ENCODE measurements at places on chromosomes 3 and 15.
A peak's percentile ranks its signal among the peaks of the same experiment; 100 is the strongest.

GRCh38 chr3:179666436-179667035 lies 13.7 kb downstream of the USP13 start:
- no peak for DNase-seq

DNA sequence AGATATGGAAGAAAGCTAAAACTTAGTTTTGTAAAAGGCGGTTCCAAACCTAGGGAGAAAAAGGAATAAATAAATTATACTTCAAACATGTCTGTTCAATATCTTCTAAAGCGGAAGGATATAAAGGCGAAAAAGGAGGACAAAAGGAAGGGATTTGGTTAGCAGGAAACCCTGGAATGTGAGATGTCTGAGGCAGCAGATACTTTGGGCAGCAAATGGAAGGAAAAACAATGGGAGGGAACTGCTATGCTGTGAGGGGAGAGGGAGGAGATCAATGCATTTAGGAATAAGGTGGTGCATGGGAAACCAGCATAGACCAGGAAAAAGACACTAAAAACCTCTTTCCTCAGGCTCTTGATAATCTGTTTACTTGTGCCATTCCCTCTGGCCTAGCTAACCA lies 120.8 kb downstream of the DNAH12 start:
- DNase-seq = no peak

DNA sequence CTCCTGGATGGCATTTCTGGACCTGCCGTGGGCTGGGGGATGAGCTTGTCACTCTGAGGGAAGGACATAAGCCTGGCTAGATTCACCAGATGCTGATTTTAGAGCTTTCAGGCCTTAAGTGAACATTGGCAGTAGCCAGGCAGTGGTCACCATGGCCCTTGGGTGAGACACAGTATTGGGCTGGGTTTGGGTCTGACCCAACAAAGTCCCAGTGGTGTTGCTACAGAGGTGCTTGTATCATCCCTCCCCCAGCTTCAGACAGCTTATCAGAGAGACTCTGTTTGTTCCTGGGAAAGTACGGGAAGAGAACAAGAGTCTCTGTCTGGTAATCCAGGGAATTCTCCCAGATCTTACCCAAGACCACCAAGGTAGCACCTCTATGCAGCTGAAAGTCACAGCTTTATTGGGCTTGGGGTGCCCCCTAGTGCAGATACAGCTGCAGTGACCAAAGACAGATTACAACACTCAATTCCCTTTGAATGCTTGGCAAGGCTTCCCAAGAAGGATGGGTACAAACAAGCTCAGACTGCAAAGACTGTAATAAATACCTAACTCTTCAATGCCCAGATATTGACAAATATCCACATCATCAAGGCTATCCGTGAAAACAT lies 9.8 kb upstream of the RUVBL1 start:
- peak; percentile 22 for DNase-seq

DNA sequence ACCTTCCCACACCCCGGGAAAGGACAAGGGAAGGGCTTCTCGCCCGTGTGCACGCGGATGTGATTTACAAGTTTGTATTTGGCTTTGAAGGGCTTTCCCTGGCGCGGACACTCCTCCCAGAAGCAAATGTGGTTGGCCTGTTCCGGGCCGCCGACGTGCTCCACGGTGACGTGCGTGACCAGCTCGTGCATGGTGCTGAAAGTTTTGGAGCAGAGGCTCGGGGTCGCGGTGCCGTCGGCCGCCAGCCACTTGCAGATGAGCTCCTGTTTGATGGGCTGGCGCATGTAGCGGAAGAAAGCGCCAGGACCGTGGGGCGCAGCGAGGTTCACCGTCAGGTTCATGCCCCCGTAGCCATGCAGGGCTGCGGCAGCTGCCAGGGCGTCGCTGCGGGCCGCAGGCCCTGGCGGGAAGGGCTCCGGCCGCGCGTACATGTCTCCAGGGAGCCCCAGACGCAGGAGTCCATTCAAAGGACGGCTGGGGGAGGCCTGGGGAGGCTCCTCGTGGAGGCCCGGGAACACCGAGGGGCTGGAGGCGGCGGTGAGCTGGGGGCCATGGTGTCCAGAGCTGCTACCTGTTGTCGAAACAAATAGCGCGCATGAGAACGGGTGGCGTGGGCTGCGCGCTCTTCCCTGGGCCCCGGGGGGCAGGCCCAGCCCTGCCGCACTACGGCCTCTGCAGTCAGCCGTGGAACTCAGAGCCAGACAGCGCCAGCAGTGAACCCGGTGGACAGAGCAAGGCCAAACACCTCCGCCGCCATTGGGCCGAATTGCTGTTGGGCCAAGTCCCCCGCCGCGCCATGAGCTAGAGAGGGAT lies 10.2 kb downstream of the ZIC4 start:
- no peak for DNase-seq

GRCh38 chr3:195866686-195867511 lies 41.5 kb downstream of the TNK2 start:
- DNase-seq = no peak

DNA sequence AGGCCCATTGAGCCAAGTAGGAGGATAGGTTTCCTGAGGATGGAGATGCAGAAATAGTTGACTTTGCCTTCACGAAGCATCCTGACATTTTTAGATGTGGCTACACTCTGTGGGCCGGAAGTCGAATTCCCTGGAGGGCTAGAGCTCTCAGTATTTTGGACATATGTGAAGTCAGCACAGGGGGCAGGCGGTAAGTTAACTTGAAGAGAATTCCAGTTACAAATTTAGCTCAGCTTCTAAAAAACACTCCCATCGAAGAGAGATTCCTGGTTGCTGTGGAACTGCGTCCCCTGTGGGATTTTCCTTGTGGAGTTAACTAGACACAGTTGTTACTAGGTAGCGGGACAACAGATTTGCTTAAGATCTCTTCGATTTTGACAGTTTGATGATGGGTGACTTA lies 161.9 kb upstream of the RGMA start:
- no peak for DNase-seq

GRCh38 chr3:52483577-52484381 lies 11.4 kb upstream of the STAB1 start:
- DNase-seq = no peak

DNA sequence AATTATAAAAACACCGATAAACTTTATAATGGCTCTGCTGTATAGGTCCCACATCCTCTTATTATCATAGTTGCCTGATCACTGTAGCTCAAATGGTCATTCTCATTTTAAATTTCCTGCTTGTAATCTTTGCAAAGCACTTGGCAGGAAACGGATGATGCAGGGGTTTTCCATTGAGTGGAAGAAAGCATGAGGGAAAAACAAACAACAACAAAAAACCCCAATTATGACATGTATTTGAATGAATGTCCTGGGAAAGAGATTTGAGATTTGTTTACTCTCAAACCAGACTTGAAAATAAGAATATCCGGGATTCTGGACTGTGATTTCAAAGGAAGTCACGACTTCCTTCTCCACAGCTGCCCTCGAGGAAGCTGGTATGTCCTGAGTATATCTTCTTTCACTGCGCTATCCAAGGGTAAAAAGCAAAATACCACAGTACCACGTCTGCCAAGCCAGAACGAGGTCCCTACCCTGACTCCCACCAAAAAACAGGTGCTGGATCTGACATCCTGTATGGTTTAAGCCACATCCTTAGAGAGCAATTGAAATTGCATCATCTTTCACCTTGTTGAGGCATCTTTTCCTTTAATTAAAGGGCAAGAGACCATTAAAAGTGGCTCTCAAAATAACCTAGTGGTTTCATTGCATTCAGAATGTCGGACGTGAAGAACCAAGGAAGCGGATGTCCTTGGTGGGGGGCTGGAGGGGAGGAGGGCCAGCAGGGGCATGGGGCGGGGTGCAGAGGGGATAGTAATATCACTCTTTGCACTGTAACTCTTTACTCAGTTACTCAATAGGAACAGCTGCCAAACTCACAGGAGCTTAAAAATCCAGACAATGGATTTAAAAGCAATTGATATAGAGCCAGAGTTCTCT lies 13.5 kb upstream of the TIPIN start:
- DNase-seq = no peak

- DNase-seq = no peak
Measured at GRCh38 chr3:39920271-39920670, 110.9 kb downstream of the MYRIP start.

- DNase-seq = no peak
Measured at GRCh38 chr15:98802187-98802586, 153.8 kb downstream of the IGF1R start.

- no peak for DNase-seq
Measured at GRCh38 chr15:79115986-79116665, 25.5 kb upstream of the RASGRF1 start.

DNA sequence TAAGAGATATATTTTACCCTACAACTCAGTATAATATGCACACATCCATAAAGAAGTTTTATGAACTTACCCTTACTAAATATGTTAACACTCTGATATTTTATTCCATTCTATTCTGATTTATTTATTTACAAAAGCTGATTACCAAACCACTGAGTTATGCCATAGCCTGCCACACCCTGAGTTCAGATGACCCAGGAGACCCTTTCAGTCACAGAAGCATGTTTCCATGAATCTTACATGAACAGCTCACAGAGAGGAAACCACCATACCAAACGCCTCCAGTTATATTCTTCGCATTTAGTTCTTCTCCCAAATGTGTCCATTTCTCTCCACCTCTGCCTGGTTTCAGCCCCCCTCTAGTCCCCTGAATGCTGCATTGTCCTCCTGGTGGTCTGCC lies 103.5 kb downstream of the SEMA5B start:
- no peak for DNase-seq

DNA sequence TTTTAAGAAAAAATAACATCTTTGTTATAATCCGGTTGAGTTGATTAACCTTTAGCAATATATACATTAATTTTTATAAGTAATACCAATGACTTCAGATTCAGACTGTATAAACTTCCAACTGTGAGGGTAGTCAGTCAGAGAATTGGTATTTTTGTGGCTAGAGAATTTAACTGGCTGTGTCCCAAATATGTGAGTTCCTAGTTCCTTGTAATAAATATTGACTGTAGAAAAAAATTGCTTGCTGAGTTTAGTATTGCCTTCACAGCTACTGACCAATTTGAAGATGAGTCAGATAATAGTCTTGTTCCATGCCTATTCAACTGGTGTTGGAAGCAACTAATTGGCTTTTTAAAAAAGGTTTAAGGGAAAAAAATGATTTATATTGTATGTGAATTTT lies 210.8 kb downstream of the GAP43 start:
- no peak for DNase-seq

- DNase-seq = no peak
Measured at GRCh38 chr15:100598655-100599054, 3.3 kb downstream of the LINS1 start.

DNA sequence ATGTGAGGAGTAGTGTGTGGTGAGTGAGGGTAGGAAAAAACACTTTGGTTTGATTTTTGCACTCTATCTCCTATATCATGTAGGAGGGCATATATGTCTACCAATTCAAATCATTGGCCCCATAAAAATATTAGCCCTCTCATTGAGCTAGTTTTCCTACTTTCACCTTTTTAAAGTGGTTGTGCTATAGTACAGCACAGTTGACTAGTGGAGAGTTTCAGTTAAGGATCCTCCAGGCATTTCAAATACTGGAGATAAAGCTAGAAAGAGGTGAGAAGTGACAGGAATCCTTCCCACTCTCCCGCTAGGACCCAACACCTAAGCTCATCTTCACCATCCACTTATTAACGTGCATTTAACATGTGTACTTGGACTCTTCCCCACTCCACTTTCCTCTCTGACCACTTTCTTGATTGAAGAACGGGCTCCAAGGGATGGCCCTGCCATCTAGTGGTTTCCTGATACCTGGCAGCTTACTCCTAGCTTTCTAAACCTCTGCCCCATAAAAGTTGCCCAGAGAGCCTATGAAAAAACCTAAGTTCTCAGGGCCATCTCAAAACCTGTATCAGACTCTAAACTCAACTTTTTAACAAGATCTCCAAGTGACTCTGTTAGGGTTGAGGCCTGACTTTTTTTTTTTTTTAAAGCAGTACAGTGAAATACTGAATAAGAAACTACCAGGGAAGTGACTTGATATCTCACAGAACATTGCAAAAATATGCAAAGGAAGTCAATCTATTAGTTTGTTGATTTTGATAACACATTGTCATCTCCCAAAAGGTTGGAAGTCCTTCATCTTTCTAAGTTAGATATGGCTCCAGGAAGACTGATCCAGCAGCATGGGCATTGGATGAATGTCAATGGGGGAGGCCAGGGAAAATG lies 17.9 kb downstream of the IL12A start:
- peak; percentile 50 for DNase-seq

GRCh38 chr3:150106740-150107428 lies 136.2 kb upstream of the PFN2 start:
- no peak for DNase-seq

GRCh38 chr3:9600597-9600996 lies 47.0 kb upstream of the LHFPL4 start:
- peak; percentile 26 for DNase-seq

DNA sequence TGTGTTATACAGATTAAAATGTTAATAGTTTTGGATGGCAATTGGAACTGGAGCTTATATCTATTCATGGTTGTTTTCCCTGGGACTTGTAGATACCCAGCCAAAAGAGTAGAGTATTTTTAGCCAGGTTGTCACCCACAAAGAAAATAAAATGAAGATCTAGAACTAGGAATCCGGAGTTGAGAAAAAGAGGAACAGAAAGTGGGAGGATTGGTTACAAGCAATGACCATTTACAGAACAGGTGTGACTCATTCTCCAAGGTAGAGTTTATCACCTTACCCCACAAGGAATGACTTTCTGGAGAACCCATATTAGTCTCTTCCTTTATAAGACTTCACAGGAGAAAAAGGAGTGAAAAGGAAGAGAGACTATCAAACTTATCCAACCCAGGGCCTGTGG lies 99.8 kb downstream of the TMEM108 start:
- DNase-seq = no peak

GRCh38 chr3:123447749-123448517 lies 957 bp downstream of the ADCY5 start:
- no peak for DNase-seq

- DNase-seq = no peak
Measured at GRCh38 chr3:149796026-149796425, 3.7 kb upstream of the ANKUB1 start.

GRCh38 chr15:79002581-79002980 lies 57.7 kb upstream of the CTSH start:
- no peak for DNase-seq

DNA sequence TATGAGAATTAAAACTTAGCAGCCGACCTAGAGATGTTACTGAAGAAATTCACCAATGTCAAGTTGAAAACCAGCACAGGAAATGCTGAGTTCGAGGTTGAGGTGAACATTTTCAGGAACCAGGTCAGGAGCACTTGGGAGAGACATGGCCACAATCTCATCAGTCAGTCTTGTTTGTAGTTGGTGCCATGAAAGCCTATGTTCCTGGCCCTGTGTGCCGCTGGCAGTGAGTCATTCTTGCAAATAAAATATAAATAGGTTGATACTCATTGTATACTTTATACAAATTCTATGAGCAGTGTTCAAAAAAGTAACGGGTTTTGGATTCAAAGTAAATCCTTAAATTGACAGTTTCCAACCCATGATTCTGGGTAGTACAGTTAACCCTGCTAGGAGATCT lies 1.5 kb upstream of the FSIP1 start:
- peak; percentile 13 for DNase-seq

- DNase-seq = no peak
Measured at GRCh38 chr3:176167272-176167671, 1030.0 kb downstream of the TBL1XR1 start.

DNA sequence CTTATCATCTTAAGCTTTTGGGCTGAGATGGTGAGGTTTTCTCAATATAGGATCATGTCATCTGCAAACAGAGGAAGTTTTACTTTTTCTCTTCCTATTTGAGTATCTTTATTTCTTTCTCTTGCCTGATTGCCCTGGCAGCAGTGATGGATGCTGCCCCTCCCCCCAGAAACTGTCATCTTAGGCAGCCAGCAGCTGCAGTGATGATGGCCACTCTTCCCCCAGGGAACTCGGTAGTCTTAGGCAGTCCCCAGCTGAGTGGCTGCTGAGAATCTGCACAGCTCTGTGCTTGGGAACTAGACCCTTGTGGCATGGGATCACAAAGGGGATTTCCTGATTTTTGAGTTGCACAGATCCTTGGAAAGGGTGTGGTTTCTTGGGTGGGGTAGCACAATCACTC lies 791.1 kb upstream of the ALCAM start:
- no peak for DNase-seq

Data from NCI-H526 treated with DMSO at 0.1 percent for 48 hours (cell line).